ENCODE measurements at places on chromosomes 16 and 17.

DNA sequence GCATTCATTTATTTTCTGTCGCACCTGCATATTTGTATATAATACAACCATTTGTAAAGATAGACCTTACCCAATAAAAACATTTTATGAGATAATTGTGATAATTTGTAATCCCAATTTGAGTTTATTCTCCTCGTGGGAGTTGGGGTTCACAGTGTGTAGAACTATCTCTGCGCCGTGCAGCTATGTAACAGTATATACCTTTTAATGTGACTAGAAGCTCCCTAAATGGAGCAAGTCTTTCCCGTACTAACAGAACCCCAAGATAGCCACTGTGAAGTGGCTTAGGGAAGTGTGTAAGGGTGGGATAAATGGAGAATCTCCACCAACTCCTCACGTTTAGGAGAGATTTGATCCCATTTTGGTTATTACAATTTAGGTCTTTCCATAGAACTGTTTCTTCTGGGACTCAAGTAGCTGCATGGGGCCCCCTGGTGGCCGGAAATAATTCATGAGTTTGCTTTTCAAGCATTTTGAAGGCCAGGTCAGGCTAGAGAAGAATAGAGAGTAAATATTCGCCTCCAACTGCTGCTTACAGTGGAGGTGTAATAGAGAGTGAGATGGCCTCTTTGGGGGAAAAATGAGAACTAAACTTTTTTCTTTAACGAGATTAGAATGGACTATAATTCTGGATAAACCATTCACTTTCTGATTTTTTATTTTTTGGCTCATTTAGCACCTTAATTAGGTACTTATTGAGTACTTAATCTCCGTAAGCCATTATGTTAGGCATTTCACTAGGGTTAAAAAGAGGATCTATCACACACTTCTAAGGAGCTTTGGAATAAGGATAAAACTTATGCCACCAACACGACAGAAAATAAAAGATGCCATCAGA lies 4.5 kb downstream of the TMEM100 start:
- no peak for DNase-seq

DNA sequence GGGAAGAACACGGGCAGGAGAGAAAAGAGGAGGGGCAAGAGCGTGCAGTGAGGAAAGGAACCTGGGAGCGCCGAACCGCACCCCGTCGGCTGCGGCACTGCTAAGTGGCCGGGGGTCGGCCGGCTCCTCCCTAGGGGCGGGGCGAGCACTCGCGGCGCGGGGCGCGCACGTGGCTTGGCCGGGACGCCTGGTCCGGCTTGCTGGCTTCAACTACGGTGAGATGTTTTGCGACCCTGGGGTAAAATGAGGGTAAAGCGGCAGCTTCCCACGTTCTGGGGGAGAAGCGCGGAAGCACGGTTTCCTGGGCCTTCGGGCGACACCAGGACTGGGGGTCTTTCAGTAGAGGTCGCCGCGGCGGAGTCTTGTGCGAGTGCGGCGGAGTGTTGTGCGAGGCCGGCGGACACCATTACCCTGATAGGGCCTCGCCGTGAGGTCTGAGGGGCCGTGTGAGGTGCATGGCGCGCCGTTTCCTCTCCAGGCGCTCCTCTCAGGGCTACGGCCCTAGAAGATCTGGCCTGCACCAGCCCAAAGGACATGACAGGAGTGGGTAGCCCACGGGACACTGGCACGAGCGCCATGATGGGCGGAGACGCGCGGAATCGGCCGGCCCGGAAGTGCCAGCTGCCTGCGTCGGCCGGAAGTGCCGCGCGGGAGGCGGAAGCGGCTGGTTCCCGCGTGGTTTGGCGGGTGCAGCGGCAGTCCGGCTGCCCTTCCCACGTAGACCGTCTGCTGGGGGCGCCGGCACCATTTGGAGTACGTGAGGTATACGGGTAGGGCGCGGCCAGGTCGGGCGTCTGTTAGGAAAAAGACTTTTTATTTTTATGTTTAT lies at the start of the genes MYO19 and PIGW:
Gene MYO19, minus strand, starts transcription at position 29 of the 829 bp plus-strand sequence. CDS start 2,330 bp downstream, outside the sequence.
Gene PIGW, plus strand, starts transcription at position 148 of the 829 bp plus-strand sequence. CDS start 2,115 bp downstream, outside the sequence.
- peak; percentile 64 for DNase-seq

DNA sequence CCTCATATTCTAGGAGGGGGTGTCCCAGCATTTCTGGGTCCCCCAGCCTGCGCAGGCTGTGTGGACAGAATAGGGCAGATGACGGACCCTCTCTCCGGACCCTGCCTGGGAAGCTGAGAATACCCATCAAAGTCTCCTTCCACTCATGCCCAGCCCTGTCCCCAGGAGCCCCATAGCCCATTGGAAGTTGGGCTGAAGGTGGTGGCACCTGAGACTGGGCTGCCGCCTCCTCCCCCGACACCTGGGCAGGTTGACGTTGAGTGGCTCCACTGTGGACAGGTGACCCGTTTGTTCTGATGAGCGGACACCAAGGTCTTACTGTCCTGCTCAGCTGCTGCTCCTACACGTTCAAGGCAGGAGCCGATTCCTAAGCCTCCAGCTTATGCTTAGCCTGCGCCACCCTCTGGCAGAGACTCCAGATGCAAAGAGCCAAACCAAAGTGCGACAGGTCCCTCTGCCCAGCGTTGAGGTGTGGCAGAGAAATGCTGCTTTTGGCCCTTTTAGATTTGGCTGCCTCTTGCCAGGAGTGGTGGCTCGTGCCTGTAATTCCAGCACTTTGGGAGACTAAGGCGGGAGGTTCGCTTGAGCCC lies 11.6 kb downstream of the STH start:
- no peak for DNase-seq

- no peak for DNase-seq
Observed at GRCh38 chr16:30112197-30113030, 923 bp downstream of the GDPD3 start.

- no peak for DNase-seq
Observed at GRCh38 chr17:4425398-4425797, 8.3 kb upstream of the SPNS3 start.

DNA sequence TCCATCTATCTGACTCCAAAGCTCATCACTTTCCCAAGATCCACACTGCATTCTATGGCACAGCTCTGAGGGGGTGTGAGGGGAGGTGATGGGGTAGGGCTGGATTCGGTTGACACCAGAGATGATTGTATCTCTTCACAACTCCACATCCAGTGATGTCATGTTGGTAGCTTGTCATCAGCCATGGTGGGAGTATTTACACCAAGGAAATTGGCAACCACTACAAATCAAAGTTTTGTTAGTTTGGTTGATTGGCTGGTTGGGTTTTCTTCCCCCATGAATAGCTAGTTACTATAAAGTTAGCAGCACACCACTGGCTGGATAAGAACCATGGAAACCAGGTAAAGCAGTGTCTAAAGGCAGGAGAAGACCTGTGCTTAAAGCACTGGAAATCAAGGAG lies 15.0 kb downstream of the SLC46A1 start:
- DNase-seq, result no peak

DNA sequence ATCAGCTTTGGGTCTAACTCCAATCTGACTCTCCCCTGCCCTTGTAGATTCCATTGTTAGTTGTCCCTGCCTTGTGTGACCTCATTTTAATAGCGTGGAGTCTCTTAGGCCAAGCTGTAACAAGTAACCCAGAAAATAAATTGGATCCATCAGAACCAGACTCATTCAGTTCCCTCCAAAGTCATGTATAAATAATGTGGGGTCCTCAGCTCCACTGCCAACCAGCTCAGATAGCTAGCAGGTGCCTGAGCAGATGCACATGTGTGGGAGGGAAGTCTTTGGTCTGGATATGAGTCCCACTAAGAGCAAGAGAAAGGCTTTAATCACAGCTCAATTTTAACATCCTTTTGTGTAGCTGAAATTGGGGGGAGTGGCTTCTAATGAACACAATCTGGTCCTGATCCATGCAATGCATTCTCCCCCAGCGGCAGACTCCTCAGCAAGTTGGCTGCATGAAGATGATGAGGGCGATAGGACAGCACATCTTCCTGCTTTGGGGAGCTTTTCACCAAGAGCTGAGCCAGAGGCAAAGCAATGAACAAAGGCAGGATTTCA lies 151.6 kb downstream of the ABCC12 start:
- DNase-seq, result no peak

DNA sequence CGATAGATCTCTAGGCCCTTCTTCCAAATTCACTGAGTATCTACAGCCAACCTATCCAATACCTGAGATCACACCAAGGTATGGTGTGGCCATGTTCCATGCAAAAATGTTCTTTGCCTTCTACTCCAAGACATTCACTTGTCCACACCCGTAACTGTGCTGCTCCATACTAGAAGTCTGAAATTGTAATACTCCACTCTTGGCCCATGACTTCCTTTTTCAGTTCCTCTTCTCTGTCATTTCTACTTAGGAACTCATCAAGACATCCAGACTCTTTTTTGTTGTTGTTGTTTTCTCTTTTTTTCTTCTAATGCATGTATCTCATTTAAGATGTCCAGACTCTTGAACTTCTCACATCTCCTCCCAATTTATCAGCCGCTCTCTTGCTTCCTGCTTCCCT lies 42.5 kb upstream of the KSR1 start:
- no peak for DNase-seq

GRCh38 chr16:89945654-89946053 lies 2.9 kb upstream of the DEF8 start:
- no peak for DNase-seq

DNA sequence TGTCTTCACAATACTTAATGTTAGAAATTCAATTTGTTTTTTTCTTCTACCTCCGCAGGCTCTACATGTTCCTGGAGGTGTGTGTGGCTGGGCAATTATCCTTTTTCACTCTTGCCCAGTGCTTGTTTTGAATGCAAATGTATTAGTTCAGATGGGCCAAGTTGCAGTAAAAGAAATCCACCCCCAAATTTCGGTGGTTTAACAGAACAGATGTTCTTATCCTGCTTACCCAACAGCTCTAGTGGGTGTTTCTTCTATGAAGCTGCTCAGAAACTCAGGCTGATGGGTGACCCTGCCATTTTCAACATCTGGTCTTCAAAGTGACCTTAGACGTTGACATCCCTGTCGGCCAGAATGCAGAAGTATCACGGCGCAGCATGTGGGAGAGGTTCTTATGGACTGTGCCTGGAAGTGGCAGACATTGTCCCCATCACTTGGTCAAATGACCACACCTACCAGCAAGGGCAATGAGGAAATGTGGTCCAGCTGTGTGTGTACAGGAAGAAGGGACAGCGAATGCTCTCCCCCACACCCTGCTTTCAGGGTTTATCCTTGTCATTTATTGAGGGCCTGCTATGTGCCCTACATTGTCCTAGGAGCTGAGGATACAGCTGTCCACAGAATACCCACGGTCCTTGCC lies 157.3 kb downstream of the CDH13 start:
- DNase-seq, result no peak

Measured in AG09319 (cell line).